ENCODE measurements at places on chromosomes 4 and X.

- no peak for DNase-seq
These were observed 10.7 kb downstream of the KLHL8 start for GRCh38 chr4:87209696-87210095.

DNA sequence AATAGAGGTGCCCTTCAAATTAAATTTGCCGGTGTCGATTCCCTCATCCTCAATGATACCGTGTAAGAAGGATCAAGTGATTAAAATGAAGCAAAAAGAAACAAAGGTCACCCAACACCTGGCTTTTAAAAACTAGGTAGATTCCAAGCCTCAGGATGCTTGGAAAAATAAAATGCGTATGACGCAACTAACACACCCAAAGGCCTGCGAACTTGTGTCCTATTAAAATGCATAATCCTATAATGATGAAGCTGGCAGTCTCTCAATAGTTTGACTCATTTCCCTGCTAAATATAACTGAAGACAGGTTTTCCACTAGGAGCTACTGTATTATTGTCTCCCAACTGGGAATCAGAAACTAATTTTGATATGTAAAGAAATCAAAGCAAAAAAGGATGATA is 263.2 kb downstream of the DHX15 start:
- no peak for DNase-seq

DNA sequence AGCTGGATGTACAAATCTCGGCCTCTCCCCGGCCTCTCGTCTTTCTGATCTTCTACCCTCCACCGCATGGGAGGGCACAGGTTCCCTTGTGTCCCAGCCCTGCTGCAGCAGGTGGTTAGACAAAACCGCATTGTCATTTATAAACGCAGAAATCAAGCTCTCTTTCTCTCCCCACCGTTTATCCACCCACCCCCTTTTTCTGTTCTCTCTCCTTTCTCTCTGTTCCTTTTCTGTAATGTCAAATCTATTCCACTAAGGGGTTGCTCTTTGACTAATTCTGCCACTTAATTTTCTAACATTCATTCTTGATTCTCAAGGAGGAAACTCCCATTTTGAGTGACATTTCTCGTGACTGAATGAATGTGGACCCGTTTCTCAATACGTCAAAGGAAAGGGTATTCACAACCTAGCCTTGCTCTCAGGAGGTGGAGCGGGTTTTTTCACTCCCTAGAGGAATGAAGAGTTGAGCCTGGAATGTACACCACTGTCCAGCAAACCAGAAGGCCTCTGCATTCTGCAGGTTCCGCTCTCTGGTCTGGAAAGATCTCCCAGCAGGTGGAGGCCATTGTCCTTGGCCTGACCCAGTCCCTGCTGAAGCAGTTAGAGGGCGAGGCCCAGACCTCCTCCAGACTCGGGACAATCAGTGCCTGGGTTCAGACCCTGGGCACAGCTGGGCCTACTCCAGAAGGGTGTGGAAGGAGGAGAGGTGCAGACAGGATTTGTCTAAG is 70.9 kb upstream of the ENPP6 start:
- no peak for DNase-seq

GRCh38 chrX:152405561-152405960 is 45.6 kb downstream of the GABRA3 start:
- no peak for DNase-seq

- DNase-seq: no peak
These were observed 21.2 kb upstream of the SYNPO2 start for GRCh38 chr4:118867311-118868067.

All from stimulated activated CD8-positive, alpha-beta memory T cell treated with anti-CD3 and anti-CD28 coated beads, Interleukin-15, amount 100 ng/mL, for 4 hours (primary cell).